ENCODE measurements at places on chromosomes 6 and 20. TPM values are rescaled to one million over a fixed set of nuclear protein-coding genes. Genes with fewer than 3 reads are reported as not detected.
A peak's percentile ranks its signal among the peaks of the same experiment; 100 is the strongest.

Gene GRM1
- polyA plus RNA-seq, result 0.10 TPM

Gene ANKS1A
- 64.0 TPM for polyA plus RNA-seq

Gene GPX5
- polyA plus RNA-seq, result not detected

Gene MAP3K7
- 35.9 TPM for polyA plus RNA-seq

Gene RIPOR3
- polyA plus RNA-seq, result 4.0 TPM

Gene UNC93A
- not detected for polyA plus RNA-seq

Gene PRELID3B
- polyA plus RNA-seq, result 40.5 TPM

- no peak for DNase-seq
Observed at GRCh38 chr6:142367501-142368018, 65.8 kb downstream of the ADGRG6 start.

- DNase-seq, result no peak
Observed at GRCh38 chr6:154343473-154344308, 12.9 kb downstream of the IPCEF1 start.

GRCh38 chr6:166333172-166333995 is 9.0 kb downstream of the SFT2D1 start:
- no peak for DNase-seq

DNA sequence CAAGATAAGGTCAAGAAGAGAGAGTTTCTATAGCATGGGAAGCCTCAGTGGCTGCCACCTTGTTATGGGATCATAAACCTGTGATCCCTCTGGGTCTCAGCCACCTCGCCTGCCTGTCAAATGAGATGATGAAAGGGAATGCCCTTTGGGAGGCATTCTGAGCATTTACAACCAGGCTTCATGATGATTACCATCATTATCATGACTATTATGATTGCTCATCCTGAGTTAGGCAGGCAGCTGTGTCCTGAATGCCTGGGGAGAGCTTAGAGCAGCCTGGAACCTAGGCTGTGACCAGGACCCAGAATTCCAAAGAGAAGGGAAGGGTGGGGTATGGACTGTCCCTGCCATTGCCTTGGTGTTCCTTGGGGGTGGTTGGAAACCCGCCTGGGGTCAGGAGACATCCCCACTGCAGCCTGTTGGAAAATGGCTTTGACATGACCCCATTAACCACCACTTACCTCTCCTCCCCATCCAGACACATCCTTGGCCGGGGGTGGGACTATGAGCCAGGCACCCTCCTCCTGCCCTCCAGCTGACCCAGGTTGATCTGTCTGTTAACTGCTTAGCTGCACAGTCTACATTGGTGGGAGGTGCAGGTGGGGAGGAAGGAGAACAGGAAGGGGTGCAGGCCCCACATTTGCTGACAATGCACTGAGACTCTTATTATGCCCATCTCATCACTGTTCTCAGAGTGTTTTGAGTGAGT is 51.9 kb downstream of the LRFN2 start:
- DNase-seq, result no peak

- peak; percentile 20 for DNase-seq
Observed at GRCh38 chr6:73104921-73105320, 120.4 kb downstream of the KHDC1L start.

DNA sequence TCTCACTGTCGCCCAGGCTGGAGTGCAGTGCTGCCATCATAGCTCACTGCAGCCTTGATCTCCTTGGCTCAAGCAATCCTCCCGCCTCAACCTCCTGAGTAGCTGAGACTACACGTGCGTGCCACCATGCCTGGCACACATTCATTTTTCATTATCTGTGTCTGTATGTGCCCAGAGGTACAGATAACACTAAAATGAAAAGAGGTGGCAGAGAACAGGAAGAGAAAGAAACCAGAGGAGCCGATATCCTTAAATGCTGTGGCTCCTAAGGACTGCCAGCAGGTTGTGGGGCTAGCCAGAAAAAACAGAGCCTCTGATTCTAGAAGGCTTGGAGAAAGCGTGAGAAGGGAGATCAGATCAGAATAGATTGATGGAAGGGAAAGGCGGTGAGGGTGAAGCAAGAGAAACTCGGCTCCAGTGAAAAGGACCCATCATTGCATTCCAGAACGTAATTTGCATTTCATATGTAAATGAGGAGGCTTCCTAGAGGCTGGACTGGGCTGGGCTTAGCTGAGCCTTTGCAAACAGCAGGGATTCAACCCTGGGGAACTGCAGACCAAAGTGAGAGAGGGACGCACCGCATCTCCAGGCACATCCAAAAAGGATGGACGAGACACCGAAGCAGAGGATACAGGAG is 64.2 kb downstream of the GCNT2 start:
- no peak for DNase-seq

DNA sequence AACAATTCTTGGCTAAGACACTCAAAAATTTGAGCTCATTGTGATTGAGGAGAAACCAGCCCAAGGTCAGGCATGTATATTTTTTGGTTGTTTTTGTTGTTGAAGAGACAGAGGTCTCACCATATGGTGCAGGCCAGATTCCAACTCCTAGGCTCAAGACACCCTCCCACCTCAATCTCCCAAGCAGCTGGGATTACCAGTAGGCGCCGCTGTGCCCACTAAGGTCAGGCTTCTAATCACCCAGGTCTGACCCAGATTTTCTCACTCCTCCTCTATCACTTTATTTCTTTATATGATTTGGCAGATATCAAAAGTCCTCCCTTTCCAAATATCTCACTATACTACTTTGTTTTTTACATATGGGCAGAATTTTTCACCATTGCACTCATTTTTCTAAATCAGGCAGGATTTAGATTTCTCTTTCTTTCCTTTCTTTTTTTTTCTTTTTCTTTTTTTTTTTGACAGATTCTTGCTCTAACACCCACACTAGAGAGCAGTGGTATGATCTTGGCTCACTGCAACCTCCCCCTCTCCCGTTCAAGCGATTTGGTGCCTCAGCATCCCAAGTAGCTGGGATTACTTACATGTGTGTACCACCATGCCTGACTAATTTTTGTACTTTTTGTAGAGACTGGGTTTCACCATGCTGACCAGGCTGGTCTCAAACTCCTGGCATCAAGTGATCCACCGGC is 1.7 kb upstream of the C6orf141 start:
- no peak for DNase-seq

GRCh38 chr20:32004963-32005362 is 5.3 kb upstream of the CCM2L start:
- DNase-seq, result no peak
